Activated T-helper 9 cell treated with anti-CD3 and anti-CD28 coated beads, Interleukin-2, amount 50 U/mL, for 16 hours (primary cell): ENCODE measurements at places on chromosomes 6 and 20.
A peak's percentile ranks its signal among the peaks of the same experiment; 100 is the strongest.

DNA sequence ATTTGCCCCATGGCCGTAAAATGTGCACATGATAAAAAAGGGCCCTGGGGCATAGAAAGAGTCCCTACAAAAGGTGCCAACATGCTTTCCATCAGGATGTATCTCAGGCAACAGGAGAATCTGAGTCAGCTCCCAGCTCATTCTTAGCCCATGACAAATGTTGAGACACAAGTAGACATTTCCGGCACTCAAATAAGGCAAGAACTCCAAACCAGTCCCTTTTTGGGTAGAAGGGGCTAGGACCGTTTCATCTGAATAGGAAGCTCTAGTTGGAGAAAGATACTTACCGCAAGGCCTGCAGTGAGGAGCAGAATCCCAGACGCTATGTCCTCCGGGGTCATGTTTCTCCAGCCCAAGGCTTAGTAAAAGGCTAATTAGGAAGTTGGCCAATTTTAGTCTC, 261.0 kb upstream of the RIN2 start:
- no peak for DNase-seq

DNA sequence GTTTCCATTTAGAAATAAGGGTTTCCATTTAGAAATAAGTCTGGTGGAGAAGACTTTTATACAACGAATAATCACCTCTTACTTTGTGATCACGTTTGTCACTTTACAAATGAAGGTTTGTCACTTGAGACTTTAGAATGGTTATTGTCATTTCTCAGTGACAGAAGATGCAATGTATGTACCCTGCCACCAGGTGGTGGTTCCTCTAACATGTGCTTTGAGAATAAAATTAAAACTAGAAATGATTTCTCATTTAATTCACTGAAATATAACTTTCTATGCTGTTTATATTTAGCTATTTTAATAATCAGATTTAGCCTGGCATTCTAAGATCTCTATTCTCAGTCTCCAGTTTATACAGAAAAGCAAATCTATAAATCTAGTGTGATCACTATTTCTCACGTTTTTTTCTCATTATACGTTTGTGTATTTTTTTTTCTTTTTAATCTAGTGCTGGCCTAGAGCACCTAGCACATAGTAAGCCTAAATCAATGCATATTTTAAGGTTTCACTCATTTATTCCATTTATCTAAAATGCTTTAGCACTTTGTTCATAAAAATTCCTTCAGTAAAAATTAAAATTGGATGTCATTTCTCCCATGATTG, 57.4 kb upstream of the TFAP2D start:
- DNase-seq, result no peak

DNA sequence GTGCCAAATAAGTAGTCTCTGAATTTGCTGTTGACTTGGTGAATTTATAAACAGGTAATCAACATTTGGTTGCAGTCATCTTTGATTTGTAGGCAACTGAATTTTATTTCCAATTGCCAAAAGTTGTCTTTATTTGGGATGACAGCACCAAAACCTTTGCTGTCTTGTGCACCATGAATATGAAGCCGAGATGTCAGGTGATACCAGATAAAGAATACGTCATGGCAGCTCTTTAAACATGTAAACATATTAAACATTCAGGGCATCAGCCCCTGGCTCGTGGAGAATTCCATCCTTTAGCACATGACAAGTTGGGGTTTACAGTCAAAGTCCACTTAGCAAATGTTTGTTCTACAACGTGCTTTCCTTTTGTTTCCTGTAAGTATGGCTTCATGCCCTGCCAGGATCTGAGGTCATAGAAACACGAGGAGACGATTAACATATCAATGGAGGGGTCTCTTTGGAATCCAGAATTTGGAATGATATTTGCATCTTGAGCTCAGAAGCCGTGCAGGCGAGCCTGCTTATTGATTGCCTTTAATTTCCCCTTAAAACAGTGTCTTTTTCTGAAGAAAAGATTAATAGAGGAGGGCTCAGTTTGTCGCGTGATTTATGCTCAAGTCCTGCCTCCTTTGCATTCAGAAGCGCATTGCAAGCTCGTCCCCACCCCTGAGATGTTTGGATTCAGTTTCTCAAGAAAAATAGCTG, 170.2 kb upstream of the ZNF217 start:
- DNase-seq, result no peak

DNA sequence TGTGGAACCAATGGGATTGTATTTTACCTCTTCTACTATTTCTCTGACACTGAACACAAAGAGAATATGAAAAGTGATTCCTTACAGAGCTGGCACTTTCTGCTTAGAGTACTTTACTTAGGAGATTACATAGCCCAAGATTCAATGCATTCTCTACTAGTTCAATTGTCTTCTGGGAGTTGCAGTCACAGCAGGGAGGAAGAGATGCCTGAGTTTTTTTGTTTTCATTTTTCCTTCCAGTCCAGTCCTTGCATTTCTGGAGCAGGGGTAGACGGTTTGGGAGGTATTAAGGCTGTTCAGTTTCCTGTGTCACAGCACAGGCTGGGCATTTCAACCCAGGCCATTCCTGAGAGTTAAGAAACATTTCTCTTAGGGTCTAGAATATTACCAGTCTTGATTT, 42.0 kb upstream of the SLC2A12 start:
- no peak for DNase-seq

- DNase-seq, result no peak
Measured at GRCh38 chr6:156557251-156557910, 219.8 kb upstream of the ARID1B start.

- no peak for DNase-seq
Measured at GRCh38 chr20:58223358-58223941, 5.0 kb downstream of the ANKRD60 start.

GRCh38 chr20:24961384-24962181, 12.5 kb downstream of the CST7 start:
- DNase-seq, result no peak

DNA sequence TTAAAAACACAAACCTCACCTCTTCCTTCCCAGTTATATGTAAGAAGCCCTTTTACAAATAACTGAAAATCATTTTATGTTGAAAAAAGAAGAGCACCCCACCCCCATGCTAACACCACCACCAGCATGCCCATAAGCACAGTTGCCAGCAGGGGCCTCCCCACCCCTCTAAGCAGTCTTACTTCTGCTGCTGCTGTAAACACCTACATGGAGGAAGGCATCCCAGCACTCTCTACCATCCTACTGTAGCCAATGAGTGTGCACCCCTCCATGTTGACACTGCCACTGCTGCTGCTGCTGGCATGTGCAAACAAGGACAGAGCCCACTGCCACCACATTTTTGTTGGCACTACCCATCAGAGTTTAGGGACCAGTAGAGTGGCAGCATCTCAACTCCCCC, 49.6 kb upstream of the PHIP start:
- DNase-seq, result no peak

DNA sequence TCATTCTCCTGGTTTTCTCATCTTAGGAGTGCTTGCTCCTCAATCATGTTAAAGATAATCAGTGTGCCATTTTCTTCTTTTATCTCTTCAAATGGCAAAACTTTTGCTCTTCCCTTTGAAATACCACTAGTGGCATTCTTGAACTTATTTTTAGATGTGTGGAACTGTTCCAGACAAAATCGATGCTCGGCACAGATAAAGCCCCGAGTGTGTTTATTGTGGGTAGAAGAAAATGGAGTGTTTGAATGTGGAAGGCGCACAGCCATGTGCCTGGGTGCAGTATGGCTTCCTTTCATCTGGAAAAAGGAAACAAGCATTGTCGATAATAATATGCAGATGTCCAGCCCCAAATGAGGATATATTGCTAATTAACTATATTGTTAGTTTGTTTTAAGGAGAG, 42.4 kb downstream of the ISM1 start:
- DNase-seq, result no peak

GRCh38 chr20:56932575-56933330, 303.6 kb downstream of the TFAP2C start:
- DNase-seq, result no peak

- DNase-seq, result no peak
Measured at GRCh38 chr6:87661503-87661902, 40.5 kb downstream of the AKIRIN2 start.

GRCh38 chr20:6104493-6105188, 18.2 kb downstream of the FERMT1 start:
- no peak for DNase-seq

- no peak for DNase-seq
Measured at GRCh38 chr6:2877960-2878359, 25.1 kb downstream of the SERPINB9 start.

- no peak for DNase-seq
Measured at GRCh38 chr6:45835721-45836437, 179.8 kb downstream of the CLIC5 start.

DNA sequence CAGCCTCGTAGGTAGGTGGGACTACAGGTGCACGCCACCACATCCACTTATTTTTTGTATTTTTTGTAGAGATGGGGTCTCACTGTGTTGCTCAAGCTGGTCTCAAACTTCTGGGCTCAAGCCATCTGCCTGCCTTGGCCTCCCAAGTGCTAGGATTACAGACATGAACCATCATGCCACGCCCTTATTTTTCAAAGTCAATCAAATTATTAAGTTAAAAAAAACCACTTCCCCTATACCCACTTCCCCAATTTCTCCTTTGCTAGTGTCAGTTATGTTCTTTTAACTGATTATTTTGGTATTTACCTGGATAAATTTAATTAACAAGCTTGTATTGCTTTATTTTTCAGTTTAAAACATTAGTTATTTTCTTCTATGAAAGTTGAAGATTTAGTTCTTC, 49.6 kb downstream of the RIOK1 start:
- no peak for DNase-seq

DNA sequence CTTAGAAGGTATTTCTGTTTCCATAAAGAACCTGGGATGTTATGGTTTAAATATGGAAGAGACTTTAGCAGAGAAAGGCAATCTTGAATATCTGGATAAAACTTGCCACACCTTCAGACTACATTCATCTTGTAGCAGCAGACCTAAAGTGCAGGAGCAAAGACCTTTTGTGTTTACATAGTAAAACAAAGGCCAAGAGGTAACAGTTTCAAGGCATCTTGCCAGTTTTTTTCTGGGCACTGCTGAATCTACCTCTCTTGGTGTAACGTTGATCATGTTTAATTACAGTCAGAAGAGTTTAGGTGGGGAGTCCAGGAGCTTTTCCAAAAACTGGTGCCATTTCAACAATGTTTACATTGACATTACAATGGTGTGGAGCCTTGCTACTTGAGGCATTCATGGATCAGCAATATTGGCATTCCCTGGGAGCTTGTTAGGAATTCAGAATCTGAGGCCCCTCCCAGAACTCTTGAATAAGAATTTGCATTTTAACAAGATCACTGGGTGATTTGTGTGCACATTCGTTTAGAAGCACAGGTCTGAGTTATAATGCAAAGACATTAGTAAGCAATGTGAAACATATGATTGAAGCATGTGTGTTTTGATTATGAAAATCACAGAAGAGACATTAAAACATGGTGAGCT, 94.5 kb downstream of the F13A1 start:
- no peak for DNase-seq

- no peak for DNase-seq
Measured at GRCh38 chr6:45665859-45666258, 288.1 kb upstream of the SUPT3H start.

- DNase-seq, result peak; percentile 65
Measured at GRCh38 chr6:29792123-29793035, 35.2 kb upstream of the HLA-G start.

DNA sequence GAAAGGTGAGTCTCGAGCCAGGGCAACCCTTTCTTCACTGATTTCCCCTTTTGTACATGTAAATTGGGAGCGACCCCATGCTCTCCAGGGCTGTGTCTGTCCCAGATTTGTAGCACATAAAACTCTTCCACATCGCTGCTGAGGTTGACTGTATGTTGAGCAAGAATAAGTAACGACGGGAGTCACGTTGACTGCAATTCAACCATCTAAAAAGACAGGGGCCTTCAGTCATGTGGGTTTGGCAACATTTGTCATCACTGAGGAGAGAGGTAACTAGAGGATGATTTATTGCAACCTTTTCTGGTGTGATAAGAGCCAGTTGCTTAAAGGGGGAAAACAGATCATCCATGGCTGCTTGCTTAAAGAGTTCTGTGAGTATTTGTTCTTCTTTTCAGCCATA, 159.4 kb upstream of the SULF2 start:
- no peak for DNase-seq

DNA sequence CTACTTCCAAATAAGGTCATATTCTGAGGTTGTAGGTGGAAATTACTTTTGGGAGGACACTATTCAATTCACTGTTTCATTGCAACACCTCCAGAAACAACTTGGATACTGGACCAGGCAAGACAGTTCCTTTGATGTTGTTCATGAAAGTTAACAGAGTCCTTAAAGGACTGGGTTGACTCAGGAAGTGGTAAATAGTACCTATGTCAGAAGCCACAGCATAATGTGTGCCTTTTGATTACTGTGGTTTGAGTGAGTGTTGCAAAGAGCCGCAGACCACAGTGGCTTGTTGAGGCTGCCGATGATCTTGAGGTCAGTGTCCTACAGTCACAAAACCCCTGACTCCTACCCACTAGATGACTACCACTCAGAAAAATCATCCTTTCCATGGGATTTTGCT, 10.9 kb downstream of the IL20RA start:
- peak; percentile 25 for DNase-seq

DNA sequence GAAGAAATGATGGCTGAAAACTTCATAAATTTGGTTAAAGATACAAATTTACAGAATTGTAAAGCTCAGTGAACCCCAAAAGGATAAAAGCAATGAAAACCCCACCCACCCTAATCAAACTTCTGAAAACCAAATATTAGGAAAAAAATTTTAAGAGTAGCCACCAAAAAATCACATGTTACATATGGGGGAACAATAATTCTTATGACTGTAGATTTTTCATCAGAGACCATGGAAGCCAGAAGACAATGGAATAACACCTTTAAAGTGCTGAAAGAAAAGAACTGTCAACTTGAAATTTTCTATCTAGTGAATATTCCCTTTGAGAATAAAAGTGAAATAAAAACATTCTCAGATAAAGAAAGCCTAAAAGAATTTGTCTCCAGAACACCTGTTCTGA, 24.4 kb downstream of the PROCR start:
- no peak for DNase-seq

DNA sequence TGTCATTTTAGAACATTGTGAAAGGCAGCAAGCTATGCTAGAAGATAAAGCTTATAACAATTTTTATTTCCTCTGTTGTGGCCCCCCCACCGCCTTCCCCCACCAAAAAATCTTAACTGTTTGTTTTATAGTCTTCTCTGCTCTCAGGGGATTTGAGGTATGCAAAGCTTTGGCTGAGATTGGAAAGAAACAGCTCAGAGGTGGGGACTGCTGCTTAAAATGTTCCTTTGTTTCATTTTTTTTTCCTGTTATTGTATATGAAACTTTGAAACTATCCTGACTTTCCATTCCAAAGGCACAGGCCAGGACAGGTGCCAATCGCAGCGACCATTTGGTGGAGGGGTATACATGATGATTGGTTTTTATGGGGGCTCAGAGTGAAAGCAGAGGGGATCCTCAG, 114.7 kb upstream of the PHACTR1 start:
- DNase-seq, result no peak
